ENCODE measurements at places on chromosomes 2 and 18.
A peak's percentile ranks its signal among the peaks of the same experiment; 100 is the strongest.

- no peak for DNase-seq
These were observed 15.2 kb upstream of the CCDC74B start for GRCh38 chr2:130160131-130160530.

- no peak for DNase-seq
These were observed 1.2 kb downstream of the SLC39A6 start for GRCh38 chr18:36127836-36128529.

- DNase-seq = no peak
These were observed 594.3 kb upstream of the NETO1 start for GRCh38 chr18:73462092-73462491.

GRCh38 chr2:122191331-122191730, 435.9 kb downstream of the TSN start:
- DNase-seq = no peak

GRCh38 chr18:58784601-58785137, 80.0 kb upstream of the ZNF532 start:
- no peak for DNase-seq

DNA sequence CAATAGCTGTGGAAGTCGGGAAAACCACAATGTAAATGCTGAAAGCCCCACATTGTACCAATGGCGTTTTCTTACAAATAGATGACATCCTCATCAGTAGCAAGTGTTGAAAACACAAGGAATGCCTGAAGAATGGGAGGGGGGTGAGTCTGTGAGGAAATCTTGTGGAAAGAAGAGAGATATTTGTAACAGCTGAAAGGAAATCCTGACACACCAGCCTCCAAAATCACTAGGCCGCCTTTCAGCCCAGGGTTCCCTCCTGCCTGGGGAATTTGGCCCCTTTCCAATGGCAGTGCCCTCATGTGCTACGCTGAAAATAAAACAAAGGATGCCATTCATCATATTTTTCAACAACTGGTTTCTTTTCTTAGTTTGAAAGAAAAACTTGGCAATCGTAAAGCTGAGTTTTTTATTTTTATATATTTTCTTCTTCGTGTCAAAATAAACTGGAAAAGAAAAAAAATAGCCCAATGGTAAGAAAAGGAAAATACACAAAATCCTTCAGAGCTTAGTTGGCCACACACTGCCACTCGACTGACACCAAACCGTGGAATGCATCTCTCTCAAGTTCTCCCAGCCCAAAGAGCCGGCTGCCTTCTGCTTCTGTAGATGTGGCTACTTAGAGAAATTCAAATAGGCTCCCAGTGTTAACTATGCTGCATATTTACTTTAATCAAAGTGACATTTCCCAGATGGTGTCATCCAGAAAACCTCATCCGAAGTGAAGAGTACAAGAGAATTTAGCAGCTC, 52.0 kb downstream of the FTCDNL1 start:
- DNase-seq = peak; percentile 83

DNA sequence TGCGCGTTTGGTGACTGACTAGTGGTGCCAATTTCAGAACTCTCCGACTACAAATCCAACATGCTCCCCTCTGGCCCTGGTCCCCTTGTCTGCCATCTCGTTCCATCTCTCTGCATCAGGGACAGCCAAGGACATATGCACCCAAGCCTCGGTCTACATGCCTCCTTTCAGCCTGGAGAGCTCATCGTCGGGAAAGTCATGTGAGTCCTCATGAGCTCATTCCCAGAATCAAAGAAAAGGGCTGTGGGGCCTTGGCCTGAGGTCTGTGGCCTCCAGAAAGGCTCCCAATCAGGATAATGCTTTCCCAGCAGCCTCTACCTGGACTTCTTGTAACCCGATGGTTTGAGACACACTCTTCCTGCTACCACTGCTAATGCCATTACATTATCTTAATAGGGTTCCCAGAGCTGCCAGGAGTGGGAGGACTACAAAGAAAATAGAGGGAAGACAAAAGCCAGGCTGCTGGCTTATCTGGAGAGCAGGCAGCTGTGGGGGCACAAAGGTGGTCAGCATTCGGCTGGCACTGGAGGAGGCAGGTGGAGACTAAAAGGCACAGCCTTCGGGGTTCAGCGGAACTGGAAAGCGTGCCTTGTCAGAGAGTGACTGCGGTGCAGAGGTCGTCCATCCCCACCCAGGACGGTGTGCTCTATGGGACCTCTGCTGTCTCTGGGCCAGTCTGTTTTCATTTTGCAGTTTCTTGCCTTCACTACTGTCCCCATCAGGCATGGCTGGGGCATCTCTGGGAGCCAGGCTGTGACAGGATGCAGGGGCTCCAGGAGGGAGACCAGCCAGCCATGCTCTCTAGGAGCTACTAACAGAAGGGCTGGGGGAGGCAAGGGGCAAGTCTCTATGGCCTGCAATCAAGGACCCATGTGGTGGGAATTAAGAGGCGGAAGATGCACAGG, 104.4 kb upstream of the SMAD2 start:
- DNase-seq = no peak

Data from putamen (tissue), 1 donor.